Left renal cortex interstitium (tissue), 4 donors: ENCODE measurements at places on chromosomes 1 and 21. TPM values are rescaled to one million over a fixed set of nuclear protein-coding genes. Genes with fewer than 3 reads are reported as not detected.

FLG2 gene
- 0.05 TPM for polyA plus RNA-seq

ST6GALNAC3 gene
- polyA plus RNA-seq = 85.7 TPM

CLEC20A gene
- polyA plus RNA-seq = 0.42 TPM

MXRA8 gene
- polyA plus RNA-seq = 164 TPM

NBPF6 gene
- polyA plus RNA-seq = not detected

BMP8A gene
- 0.88 TPM for polyA plus RNA-seq

FMO4 gene
- 16.4 TPM for polyA plus RNA-seq

CFHR2 gene
- polyA plus RNA-seq = 0.81 TPM

PLEKHA6 gene
- polyA plus RNA-seq = 45.9 TPM

NHLH1 gene
- 0.33 TPM for polyA plus RNA-seq

SSBP3 gene
- polyA plus RNA-seq = 130 TPM

SPRR5 gene
- not detected for polyA plus RNA-seq
